GM19239 (cell line): ENCODE measurements at places on chromosomes 5 and 9.

DNA sequence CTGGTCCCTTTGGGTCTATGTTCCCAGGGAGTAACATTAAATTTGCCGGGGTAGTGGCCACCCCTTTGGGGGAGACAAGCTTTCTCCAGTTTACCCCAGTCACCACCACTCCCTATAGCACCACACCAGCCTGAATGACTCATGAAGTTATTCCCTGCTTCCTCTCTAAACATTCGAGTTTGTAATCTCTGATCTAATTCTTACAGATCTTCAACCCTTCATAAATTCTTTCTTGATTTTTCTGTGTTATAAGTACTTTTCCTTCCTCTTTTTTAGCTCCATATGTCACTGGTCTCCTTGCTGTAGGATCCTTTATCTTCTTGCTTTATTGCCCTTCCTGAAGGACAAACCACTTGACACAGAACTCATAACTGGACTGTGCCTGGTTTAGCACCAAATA, 55.6 kb downstream of the GNA14 start:
- no peak for DNase-seq

DNA sequence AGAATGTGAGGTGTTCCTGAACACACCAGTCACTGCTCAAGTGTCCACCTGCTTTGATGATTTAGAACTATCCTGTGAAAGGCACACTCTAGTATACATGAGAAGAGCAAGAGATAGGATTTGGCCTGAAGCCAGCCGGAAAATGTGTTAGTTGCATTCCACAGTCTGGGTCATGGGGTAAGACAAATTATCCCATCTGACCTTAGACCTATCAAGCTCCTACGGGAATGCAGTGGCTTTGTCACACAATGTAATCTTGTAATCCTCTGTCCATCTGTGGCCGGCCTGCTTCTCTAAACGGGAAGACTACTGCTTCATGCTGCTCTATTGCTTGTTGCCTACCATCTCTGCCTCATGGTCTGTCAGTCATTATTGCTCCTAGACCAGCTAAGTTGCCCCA, 92.4 kb upstream of the PRRC1 start:
- no peak for DNase-seq

DNA sequence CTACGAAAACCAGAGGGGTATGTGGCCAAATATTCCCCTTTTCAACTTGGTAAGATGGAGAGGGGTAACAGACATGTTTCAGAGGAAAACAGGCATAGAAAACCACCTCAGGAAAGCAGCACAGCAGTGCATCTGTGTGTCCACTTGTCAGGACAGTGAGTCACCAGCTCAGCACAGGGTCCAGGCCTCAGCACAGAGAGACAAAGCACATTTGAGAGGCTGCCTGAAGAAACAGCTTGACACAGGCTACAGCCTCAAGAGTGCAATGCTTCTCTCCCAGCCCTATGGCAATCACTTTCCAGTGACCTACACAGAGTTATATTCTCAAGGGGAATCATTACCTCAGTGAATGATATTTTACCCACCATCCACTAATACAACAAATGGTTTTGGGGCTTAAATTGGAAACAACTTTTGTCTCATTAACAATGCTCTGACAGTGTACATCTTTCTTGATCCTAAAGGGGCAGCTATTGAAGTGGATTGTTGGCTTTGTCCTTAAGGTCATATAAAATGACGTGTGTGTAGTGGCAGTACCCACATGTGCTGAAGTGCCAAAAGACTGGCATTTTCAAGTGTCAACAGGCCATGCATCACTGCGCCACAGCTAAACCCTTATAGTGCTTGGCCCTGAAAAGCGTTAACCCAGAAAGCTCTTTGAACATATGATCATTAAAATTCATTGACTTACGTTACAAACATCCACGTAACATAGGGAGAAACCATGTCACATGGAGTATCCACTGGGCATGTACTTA, 46.4 kb downstream of the ERMP1 start:
- DNase-seq: no peak

GRCh38 chr5:42876375-42876844, 64.7 kb upstream of the SELENOP start:
- DNase-seq: no peak

DNA sequence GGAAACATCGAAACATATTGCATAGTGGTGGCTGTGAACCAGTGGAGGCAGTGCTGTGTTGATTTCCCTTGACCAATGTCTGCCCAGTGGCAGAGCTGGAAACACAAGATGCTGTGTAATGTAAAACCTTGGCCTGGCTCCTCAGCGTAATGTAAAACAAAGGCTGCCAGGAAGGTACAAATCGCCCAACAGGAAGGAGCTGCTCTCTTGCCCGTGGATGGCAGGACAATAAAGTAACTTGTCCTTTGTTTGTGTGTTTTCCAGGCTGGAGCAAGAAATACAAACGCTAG, 143.4 kb downstream of the PALM2AKAP2 start:
- no peak for DNase-seq

DNA sequence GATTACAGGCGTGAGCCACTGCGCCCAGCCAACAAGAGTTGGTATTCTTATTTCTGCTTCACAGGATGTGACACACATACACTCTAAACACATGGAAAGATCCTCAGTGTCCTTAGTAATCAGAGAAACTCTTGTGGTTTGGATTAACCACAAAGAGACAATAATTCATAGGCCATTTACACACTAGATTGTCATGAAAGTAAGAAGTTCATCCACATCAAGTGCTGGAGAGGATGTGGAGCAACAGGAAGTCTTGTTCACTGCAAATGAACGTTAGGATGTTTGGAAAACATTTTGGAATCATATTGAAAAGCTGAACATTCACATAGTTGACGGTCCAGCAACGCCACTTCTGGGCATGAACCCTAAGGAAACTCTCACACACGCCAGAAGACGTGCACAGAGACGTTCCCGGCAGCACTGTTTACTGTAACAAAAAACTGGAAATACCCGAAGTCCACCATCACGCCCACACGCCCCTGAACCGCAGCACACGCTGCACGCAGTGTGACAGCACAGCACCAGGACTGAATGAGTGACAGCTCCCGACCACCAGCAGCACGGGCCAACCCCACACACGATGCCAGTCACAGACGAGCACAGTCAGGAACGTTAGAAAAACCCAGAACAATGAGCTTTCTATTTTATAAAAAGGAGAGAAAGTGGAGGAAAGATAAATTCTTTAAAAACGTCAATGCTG, 87.6 kb downstream of the COL23A1 start:
- DNase-seq: no peak

DNA sequence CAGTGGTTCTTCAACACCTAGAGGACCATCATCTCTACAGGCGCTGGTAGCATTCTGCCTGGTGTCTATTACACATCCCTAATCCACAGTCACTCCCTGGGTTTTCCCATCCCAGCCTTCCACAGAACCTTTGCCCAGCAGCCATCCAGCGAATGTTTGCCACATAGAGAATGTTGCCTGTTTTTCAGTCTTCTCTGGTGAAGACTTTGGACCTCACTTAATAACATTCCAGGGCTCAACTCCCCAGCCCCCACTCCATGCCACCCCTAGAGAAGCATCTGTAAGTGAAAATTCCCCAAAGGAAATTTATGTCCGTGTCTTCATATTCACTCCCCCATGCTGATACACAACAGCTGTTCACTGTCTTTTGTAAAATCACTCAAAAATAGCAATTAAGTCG, 249.6 kb downstream of the AOPEP start:
- no peak for DNase-seq

- no peak for DNase-seq
These were observed 90.6 kb upstream of the SAP30L start for GRCh38 chr5:154355129-154355611.

DNA sequence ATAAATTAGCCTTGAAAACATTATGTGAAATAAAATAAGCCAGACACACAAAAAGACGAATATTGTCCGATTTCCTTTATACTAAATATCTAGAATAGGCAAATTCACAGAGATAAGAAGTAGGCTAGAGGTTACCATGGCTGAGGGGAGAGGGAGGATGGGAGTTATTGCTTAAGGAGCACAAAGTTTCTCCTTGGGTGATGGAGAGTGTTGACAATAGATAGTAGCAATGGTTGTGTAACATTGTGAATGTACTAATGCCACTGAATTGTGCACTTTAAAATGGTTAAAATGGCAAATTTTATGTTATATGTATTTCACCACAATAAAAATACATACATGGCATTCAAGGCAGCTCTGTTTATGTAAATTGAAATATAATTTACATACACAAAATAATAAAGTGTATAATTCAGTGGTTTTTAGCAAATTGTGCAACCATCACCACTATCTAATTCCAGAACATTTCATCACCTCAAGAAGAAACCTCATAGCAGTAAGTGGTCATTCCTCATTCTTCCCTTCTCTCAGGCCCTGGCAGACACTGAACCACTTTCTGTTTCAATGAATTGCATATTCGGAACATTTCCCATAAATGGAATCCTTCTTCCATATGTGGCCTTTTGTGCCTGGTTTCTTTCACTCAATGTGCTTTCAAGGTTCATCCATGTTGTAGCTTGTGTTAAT, 59.2 kb downstream of the NDST1 start:
- no peak for DNase-seq

DNA sequence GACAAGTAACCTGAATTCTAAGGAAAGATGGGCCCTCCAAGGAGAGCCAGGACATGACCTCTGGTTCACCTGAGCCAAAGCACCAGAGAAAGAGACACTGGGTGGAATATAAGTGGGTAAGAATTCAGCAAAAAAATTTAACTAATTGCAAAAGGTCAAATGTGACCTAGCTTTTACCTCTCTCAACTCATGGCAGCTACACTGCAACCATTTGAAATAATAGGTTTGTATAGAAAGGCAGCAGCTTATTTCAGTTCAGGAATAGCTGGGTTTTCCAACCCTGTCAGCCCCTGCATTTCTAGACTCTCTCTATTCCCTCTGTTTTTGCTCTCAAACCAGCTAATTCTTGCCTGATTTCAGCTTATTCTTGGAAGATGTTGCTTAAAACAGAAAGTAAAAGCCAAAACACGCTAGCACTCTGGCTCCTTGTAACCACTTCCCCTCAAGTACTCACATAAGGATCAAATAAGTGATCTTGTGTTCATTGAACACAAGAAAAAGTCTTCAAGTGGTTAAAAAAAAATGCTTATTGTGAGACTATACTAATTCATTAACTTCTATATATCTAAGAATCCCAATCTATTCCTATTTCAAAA, 101.1 kb upstream of the NR4A3 start:
- peak; percentile 29 for DNase-seq

DNA sequence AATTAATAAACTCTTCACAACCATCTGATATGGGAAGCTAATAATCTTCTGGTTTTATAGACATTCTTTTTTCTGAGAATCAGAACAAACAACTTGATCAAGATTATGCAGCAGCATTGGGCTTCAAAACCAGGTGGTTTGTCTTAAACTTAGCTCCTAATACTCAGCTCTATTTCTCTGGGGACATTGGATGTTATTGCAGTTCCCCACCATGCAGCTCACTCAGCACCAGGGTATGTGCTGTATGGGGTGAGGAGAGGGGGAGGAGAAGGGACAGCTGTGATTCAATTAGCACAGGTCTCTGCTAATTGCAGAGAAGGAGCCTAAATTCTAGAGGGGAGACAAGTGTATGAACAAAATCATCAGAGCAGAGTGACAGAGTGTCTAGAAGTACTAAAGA, 210.7 kb upstream of the TNC start:
- no peak for DNase-seq

DNA sequence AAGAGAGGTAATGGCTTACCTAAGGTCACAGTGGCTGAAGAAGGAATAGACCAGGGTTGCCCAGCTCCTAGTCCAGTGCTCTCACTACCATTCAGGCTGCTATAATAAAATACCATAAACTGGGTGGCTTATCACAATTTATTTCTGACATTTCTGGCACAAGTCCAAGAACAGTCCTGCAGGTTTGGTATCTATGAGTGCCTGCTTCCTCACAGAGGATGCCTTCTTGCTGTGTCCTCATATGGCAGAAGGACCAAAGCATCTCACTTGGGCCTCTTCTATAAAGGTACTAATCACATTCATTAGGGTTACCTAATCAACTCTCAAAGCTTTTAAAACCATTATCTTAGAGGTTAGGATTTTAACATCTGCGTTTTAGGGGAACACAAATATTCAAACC, 17.2 kb downstream of the STARD4 start:
- no peak for DNase-seq

DNA sequence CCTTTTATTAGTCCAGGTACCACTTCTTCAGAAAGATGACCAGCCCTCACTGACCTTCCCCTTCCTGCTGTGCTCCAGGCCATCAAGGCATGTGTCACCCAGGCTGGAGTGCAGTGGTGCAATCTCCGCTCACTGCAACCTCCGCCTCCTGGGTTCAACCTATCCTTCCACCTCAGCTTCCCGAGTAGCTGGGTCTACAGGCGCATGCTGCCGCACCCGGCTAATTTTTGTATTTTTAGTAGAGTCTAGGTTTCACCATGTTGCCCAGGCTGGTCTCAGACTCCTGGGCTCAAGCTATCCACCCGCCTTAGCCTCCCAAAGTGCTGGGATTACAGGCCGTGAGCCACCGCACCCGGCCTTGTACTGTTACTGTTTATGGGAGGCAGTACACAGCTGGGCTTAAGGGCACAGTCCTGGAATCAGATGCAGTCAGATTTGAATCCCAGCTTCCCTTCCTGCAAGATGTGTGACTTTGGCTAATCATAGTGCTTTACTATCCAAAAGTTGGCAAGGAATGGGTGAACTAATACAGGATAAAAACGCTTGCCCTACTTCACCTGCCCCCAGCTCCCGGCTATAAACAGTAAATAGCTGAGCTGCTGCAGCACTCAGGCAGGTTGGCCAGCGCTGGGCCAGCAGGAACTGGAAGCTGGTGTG, 483 bp upstream of the EIF4EBP3 start:
- no peak for DNase-seq

GRCh38 chr9:89405826-89406225, 87.5 kb downstream of the SECISBP2 start:
- DNase-seq: peak; percentile 72

DNA sequence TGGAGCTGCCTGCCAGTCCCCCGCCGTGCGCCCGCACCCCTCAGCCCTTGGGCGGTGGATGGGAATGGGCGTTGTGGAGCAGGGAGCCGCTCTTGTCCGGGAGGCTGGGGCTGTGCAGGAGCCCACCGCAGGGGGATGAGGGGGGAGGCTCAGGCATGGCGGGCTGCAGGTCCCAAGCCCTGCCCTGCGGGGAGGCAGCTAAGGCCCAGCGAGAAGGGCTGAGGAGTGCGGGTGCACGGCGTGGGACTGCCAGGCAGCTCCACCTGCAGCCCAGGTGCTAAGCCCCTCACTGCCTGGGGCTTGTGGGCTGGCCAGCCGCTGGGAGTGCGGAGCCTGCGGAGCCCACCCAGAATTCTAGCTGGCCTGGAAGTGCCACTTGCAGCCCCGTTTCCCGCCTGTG, 991.7 kb upstream of the ARRDC3 start:
- DNase-seq: no peak

GRCh38 chr5:89187883-89188465, 305.0 kb upstream of the MEF2C start:
- no peak for DNase-seq

GRCh38 chr9:4305065-4305985, 5.5 kb upstream of the GLIS3 start:
- no peak for DNase-seq

DNA sequence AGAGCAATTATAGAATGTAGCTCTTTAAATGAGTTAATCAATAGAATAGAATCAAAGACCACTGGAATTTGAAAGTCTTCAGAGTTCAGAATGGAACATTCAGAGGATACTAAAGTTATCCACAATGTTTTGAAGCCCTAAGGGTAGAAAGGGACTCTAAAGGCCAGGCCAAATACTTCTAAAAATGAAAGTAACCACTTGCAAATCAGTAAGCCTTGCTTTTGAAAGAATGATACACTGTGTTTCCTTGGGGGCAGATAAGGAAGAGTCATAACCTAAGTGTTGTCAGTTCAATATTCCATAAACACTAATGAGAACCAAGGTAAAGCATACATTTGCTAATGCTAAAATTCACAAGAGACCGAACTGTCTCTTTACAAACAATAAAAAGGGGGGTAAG, 813.5 kb downstream of the PTPRD start:
- no peak for DNase-seq

- no peak for DNase-seq
These were observed 92.3 kb downstream of the HSD17B3 start for GRCh38 chr9:96209407-96210271.
